ENCODE measurements at places on chromosomes 4 and X.

DNA sequence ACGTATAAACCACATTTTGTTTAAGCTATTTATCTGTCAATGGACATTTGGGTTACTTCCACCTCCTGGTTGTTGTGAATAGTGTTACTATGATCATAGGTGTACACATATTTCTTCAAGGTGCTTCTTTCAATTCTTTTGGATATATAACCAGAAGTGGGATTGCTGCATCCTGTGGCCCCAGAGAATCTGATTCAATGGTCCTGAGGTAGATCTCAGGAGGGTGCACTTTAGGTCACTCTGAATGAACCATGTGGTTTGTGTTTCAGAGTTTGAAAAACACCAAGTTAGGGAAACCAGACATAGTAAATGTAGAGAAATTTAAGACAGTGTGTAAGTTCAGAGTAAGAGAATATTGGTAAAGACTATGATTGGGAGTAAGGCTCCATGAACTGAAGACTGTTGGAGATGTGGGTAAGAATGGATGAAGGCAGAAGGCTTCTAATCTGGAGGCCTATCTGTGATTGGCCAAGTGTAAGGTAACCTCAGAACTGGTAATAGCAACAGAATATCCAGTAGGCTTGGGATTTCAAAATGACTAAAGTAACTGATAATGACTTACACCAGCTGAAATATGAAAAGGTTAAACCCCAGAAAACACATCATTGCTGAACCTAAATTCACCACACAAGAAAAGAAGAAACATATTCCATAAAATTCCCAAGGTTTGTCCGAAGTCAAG lies 236.9 kb downstream of the CAMK2D start:
- no peak for DNase-seq

DNA sequence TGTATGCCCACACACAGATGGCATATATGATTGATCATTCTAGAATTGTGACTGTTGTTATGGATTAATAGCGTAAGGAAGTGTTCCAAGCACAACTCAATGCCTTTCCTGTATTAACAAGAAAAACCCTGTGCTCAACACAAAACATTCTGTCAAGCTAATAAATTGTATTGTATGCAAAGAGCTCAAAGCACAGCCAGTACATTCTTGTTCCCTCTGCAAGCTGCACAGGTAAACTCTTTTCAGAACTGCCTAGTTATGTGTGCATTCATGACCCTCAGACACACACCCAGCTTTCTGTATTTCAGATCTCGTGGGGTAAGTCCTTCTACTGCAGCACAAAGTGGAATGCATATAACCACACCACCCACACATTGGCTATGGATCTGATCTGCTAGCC lies 34.3 kb upstream of the BANK1 start:
- DNase-seq = no peak

DNA sequence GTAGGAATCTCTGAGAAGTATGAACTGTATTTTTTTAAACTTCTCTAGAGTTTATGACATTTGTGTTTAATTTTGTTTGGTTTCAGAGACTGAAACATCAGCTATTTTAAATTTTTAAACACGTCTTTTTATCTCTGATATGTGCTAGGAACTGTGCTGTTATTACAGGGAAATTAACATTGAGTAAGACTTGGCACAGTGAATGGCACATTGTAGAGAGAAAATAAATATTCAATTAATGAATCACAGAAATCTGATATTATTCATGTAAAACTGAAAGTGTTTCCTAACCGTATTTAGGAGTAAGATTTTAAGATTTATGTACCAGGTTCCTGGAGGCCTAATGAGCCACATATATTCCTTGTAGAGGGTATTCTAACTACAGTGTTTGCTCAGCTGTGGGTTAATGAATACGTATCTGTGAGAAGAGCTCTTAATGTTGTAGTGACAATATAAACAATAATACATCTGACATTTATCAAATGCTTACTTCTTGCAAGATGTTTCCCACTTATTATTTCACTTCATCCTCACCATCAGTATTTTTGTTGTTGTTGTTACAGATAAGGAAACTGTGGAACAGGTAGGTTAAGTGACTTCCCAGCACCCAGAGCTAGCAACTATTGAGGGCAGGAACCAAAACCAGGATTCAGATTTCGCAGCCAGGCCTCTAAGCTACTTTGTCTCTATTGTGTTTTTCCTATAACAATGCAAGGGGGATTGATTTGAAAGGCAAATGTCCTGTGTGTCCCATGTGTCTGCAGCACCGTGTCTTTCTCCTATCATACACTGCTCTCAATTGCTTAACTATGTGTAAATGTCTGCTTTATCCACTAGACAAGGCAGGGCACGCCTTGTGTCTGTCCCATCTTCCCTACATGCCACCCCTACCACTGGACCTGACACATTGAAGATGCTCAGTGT lies 121.1 kb upstream of the FAM9C start:
- DNase-seq = no peak

GRCh38 chrX:119583431-119584059 lies 9.2 kb downstream of the UBE2A start:
- DNase-seq = no peak

- DNase-seq = no peak
Observed at GRCh38 chr4:33751050-33751449, 2493.3 kb downstream of the ARAP2 start.

DNA sequence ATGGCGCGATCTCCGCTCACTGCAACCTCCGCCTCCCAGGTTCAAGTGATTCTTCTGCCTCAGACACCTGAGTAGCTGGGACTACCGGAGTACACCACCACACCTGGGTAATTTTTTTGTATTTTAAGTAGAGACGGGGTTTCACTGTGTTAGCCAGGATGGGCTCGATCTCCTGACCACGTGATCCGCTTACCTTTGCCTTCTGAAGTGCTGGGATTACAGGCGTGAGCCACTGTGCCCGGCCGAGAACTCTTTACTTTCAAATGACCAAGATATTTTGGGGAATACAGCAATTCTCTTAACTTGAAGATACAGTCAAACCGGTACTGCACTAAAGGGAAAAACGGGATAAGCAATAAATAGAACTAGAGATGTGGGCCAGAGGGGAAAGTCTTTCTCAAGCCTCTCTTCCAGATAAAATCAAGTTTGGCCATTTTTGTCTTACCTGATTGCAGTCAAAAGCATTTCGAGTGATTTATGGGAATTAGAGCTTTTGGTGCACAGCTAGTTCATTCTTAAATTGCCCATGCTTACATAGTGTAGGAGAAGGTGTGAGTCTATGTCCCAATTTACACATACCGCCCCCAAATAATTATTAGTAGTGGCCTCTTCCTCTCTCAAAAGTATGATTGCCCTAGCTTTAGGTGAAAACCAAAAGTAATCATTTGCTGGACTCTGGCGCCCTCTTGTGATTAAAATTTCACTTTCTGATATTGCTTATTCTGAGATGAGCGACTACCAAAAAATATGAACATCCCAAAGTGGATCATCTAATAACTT lies 53.2 kb upstream of the ABCG2 start:
- DNase-seq = no peak

DNA sequence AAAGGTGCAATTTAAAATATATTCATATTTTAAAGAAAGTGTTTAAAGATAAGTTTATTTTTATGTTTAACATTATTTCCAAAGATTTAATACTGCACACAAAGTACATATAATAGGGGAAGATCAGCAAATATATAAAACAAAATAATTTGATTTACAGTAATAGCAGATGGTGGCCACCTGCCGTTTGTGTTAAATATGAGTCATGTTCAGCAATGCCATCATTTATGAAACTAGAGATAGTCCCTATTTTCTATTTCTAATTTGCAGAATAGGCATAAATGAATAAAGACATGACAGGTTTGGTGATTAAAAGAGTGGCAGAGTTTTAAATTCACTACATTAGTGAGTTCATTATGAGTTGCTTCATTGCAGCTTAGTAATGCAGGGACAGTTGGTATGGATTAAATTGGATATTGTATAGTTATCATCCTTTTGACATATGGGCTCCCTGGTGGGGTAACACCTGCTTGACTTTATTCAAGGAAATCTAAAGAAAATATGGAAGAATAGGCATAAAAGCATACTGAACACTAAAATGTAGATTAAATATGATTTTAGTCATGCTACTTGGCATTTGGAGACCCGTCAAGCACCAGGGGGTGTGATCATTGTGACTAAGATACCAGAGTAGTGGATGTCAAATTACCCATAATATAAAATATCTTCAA lies 78.8 kb upstream of the BANK1 start:
- DNase-seq = no peak

GRCh38 chr4:160142579-160142978 lies 1039.7 kb downstream of the RAPGEF2 start:
- DNase-seq = no peak

GRCh38 chr4:16119981-16120380 lies 36.2 kb upstream of the PROM1 start:
- DNase-seq = no peak

GRCh38 chr4:102525504-102525903 lies 24.3 kb downstream of the NFKB1 start:
- DNase-seq = no peak
